Right cardiac atrium (tissue), 5 donors: ENCODE measurements at places on chromosomes 16 and 17. TPM values are rescaled to one million over a fixed set of nuclear protein-coding genes. Genes with fewer than 3 reads are reported as not detected.

DNA sequence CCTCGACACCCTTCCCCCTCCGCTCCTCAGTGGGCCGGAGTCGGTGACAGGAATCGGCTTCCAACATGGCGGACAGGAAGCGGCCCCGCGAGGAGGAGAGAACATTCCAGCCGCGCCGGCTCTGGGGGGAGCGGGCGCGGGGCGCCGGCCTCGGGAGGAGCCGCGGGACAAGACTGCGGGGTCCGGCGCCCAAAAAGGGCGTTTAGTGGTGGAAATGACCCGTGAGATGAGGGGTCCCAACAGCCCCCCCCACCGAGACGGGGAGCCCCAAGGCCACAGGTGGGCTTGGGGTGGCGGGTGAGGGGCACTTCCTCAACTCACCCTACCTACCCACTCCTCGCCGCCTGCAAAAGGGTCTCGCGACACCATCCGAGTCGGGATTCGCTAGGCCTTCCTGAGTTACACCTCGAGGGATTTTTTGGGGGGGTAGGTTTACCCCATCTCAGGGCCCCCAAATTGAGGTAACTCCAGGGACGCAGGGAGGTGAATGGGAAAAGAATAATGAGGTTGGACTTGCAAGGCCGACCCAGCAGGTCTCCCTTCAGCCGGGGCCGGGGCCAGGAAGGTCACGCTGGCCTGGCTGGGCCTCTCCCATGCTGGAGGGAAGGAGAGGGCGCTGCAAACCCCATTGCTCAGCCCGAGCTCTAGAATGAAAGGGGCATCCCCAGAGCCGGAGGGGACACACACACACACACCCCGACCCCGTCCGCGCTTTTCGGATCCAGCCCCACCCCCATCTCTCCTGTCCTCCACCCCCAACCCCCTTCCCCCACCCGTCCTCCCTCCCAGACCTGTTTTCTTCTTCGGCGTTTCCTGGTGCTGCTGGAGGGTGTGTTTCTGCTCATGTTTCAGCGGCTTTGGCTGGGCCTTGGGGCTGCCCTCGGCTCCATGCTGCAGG is 707 bp downstream of the NUFIP2 start:
- DNase-seq = peak; percentile 88

GRCh38 chr17:20989481-20989880 is 53.3 kb downstream of the USP22 start:
- no peak for DNase-seq

DNA sequence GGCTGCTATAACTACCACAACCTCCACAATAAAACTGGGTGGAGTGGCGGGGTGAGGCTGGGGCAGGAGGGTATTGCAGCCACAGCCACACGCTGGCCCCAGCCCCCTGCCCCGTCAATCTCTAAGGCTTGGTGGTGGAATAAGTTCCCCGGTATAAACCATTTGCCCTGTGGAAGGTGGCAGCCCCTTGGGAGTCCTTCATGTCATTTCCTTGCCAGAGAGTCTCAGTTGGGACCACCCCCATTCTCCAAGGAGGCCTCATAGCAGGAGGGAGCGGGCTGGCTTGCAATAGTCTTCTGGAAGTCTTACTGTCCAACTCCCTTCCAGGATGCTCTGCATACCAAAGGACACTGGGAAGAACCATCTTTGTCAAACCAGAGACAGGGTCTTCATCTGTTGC is 19.4 kb downstream of the CD300A start:
- DNase-seq = no peak

GRCh38 chr16:66928702-66929388 is 3.5 kb upstream of the RRAD start:
- DNase-seq = no peak

- peak; percentile 83 for DNase-seq
Observed at GRCh38 chr16:3999479-4000325, 116.5 kb downstream of the ADCY9 start.

DNA sequence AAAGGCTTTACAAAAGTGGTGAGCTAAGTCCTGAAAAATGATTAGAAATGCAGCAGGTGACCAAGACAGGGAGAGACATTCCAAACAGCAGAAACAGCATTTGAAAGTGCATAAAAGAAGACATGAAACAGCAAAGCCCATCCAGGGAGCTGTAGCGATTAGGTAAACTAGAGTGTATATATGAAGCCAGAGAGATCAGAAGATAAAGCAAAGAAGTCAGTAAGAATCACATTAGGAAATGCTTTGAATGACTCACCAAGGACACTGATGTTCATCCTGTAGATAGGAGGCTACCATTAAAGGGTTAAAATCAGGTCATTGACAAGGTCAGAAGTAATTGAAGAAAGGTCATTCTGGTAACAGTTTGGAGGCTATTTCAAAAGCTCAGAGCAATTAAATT is 27.6 kb upstream of the VAT1L start:
- DNase-seq = no peak

DNA sequence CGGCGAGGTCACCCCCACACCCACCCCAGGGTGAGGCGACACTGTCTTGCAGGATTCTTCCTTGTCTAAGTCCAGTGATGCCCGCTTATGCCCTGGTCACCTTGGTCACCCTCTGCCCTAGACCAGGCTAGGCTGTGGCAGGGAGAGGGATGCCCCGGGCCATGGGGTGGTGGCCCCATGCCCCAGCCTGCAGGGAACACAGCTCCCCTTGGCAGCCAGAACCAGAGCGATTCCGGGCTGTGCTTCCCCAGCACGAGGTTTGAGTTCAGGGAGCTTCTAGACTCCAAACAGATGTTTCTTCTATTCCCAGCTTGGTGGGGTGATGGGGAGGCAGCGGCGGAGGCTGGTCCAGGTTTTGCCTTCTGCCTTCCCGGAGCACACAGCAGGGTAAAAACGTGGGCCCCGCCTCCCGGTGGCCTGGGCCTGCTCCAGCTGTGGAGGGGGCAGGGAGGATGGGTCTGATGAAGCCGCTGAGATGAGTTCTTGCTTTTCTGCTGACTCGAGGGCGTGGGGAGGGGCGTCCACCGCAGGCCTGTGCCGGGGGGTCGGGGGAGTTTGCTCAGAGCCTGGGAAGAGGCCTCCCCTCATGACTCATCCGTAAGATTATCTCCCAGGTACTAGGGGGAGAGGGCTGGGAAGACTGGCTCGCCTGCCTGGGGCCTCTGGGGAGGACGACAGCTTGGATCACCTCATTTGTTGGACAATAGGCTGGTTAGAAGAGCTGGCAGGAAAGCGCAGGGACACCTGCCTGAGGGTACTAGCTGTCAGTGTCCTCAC is 15.4 kb downstream of the SMTNL2 start:
- peak; percentile 75 for DNase-seq

GRCh38 chr17:9517396-9517795 is 58.2 kb downstream of the STX8 start:
- DNase-seq = no peak

- DNase-seq = no peak
Observed at GRCh38 chr16:10077861-10078260, 104.4 kb downstream of the GRIN2A start.

DNA sequence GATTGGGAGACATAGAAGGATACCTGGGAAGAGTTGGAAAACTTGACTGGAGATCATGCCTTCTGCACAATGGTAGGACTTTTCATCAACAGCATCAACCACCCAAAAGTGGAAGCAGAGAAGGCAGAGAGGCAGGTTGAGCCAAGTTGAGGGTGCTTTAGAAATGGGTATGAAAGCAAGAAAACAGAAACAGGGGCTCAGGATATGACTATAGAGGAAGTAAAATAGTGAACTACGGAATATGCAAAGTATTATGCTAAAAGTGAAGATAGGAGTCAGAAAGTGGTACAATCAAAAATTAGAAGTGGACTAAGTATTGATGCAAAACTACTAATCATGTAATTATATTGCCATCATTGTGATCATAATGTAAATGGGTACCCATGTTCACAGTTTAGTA is 16.1 kb upstream of the ARHGAP44 start:
- DNase-seq = no peak

- no peak for DNase-seq
Observed at GRCh38 chr16:64791756-64792155, 330.1 kb downstream of the CDH11 start.

DNA sequence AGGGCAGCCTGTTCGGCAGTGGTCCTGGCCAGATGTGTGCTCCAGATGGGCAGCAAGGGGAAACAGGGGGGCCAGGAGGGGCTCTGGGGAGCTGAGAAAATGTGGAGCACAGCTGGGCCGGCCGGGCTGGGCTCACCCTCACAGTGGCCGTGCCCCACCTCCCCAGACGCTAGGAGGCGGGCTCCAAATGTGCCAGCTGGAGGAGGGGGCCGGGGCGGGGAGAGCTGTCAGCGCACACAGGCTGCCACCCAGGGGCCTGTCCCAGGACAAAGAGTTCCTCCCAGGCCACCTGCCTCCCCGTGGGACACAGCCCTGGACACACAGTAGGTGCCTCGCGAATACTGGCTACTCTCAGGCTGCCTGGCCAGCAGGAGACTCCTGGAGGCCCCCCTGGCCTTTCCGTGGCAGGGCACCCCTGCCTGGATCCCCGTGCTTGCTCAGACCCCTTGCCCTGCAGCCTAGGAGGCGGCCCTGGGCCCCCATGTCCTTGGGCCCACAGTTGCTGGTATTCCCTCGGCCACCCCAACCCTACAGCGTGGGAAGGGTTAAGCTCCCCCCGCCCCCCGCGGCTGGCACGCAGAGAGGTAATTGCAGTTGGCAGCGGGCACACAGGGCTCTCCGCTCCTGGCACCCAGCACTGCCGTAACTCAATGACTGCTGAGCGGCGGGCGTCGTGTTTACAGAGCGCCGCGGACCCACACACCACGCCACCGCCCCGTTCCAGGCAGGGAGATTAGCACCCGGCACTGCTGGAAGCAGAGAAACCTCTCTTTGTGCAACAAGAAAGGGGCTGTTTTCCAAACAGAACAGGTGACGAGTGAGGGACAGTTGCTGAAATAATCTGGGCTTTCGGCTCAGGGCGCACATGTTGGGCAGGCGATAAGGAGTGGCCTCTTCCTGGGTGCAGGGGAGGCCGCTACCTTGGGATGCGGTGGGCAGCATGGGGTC is 32.2 kb downstream of the BAHCC1 start:
- peak; percentile 79 for DNase-seq

GRCh38 chr16:27221576-27222248 is 18.4 kb downstream of the KDM8 start:
- no peak for DNase-seq

DNA sequence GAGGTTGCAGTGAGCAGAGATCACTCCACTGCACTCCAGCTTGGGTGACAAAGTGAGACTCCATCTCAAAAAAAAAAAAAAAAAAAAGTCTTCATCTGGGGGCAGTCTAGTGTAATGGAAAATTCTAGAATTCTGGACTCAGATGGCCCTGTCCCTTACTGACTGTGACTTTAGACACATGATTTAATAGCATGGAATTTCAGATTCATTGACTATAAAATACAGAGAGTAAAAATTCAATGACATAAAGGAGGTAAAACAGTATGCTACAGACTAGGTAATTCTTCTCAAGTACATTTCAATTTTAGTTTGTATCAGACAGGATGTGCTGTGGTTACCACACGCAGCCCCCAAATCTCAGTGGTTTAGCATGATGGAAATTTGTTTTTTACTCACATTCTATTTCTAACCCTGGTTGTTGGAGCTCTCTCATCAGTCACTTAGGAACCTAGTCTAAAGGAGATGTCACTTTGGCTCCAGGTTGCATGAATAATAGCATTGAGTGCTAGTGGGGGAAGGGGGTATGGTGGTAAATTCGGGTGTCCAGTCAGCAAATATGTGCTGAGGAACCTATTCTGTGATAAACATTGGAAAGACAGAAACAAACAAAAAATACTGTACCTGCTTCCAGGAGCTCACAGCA is 444.0 kb downstream of the XYLT1 start:
- DNase-seq = no peak

KRT34 gene
- total RNA-seq = not detected

NME1 gene
- total RNA-seq = 22.2 TPM

ZPBP2 gene
- not detected for total RNA-seq

MYH1 gene
- 0.25 TPM for total RNA-seq

ZNF750 gene
- not detected for total RNA-seq

SLC6A2 gene
- total RNA-seq = not detected

HOXB3 gene
- 2.3 TPM for total RNA-seq
